ENCODE measurements at places on chromosomes 12 and 14.

DNA sequence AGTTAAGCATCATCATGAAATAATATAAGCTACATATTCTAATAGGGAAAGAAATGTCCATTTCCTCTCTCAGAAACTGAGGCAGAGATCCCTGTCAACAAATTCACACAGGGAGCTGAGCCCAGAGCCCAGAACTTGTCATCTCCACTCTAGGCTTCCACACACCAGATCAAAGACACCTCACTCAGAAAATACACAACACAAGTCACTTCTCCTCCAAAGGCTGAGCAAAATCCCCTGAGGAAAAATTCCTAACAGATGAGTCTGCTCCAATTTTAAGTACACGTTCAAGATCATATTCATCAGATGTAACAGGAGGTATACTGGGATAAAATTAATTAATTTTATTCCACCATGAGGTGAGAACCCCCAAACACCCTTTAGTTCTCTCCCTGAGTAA is 227.3 kb downstream of the DPF3 start:
- no peak for DNase-seq

- no peak for DNase-seq
Measured at GRCh38 chr14:96627386-96627785, 125.2 kb downstream of the PAPOLA start.

DNA sequence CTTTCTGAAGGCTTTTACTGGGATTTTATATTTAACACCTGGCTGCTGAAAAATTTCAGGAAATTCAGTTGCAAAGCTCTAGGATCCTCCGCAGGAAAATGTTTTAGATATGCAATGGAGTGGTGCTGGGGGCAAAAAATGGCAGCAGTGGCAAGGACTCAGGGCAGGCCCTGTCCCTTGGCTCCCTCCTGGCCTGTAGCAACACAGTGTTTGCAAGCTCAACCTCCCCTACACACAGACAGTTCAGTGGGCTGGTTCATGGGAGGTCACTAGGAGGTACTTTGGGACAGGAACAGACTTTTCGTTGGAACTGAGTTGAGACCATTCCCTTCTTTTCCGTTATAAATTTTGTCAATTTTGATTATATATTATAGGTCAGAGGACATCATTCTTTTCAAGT is 270.4 kb downstream of the ADAMTS20 start:
- no peak for DNase-seq

- no peak for DNase-seq
Measured at GRCh38 chr12:33304176-33304575, 135.4 kb downstream of the SYT10 start.

- DNase-seq = no peak
Measured at GRCh38 chr12:115570069-115570777, 707.3 kb downstream of the MED13L start.

DNA sequence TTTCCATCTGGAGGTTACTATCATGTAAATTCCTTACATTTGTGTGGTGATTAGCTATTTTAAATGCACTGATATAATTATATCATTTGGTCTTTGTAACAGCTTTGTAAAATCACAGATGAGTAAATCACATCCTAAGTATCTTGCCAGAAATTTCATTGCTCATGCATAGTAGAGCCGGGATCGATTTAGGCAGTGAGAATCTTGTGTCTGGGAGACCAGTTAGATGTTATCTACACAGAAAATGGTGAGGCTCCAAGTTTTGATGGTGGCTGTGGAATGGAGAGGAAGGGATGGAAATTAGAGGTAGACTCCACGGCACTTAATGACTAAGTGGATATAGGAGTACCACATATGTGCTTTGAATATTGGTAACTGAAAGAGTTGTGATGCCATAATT is 156.3 kb downstream of the MSRB3 start:
- no peak for DNase-seq
